Cardiac ventricle fibroblast (primary cell): ENCODE measurements at places on chromosomes 16 and 17. TPM values are rescaled to one million over a fixed set of nuclear protein-coding genes. Genes with fewer than 3 reads are reported as not detected.

The ACSM2A gene
- 0.10 TPM in 1 of 2 replicates, not detected in the other for total RNA-seq

The TERB1 gene
- not detected in 2 replicates for total RNA-seq

The RAB26 gene
- total RNA-seq, result not detected in 2 replicates

The KRTAP9-2 gene
- total RNA-seq, result not detected in 2 replicates

The MT1G gene
- total RNA-seq, result 13.4 TPM in 1 of 2 replicates, not detected in the other

The FBXO31 gene
- total RNA-seq, result 23.4 and 34.6 TPM in 2 replicates

The HEATR9 gene
- not detected in 2 replicates for total RNA-seq

The TEKT1 gene
- total RNA-seq, result not detected in 2 replicates

The TPSG1 gene
- total RNA-seq, result 0.15 TPM in 1 of 2 replicates, not detected in the other

The KRTAP2-1 gene
- not detected in 2 replicates for total RNA-seq

The NPIPB12 gene
- total RNA-seq, result 9.2 and 18.8 TPM in 2 replicates

The ABCA10 gene
- 2.8 TPM in 2 replicates for total RNA-seq

The PRKCB gene
- 0.15 TPM in 1 of 2 replicates, not detected in the other for total RNA-seq

The PPP1R27 gene
- total RNA-seq, result not detected in 2 replicates

The HID1 gene
- 1.3 TPM in 1 of 2 replicates, not detected in the other for total RNA-seq

The NRN1L gene
- not detected in 2 replicates for total RNA-seq

The PHLPP2 gene
- total RNA-seq, result 3.5 and 4.0 TPM in 2 replicates

The PERCC1 gene
- total RNA-seq, result not detected in 2 replicates

The AOC2 gene
- 0.34 and 1.4 TPM in 2 replicates for total RNA-seq

The PRDM7 gene
- not detected in 2 replicates for total RNA-seq

The TRIM72 gene
- total RNA-seq, result not detected in 2 replicates

The FZD2 gene
- total RNA-seq, result 19.0 and 22.6 TPM in 2 replicates

The CACNG3 gene
- not detected in 2 replicates for total RNA-seq
